ENCODE measurements at places on chromosomes 12 and 14.

GRCh38 chr14:32286602-32287001, 42.5 kb upstream of the AKAP6 start:
- no peak for DNase-seq

DNA sequence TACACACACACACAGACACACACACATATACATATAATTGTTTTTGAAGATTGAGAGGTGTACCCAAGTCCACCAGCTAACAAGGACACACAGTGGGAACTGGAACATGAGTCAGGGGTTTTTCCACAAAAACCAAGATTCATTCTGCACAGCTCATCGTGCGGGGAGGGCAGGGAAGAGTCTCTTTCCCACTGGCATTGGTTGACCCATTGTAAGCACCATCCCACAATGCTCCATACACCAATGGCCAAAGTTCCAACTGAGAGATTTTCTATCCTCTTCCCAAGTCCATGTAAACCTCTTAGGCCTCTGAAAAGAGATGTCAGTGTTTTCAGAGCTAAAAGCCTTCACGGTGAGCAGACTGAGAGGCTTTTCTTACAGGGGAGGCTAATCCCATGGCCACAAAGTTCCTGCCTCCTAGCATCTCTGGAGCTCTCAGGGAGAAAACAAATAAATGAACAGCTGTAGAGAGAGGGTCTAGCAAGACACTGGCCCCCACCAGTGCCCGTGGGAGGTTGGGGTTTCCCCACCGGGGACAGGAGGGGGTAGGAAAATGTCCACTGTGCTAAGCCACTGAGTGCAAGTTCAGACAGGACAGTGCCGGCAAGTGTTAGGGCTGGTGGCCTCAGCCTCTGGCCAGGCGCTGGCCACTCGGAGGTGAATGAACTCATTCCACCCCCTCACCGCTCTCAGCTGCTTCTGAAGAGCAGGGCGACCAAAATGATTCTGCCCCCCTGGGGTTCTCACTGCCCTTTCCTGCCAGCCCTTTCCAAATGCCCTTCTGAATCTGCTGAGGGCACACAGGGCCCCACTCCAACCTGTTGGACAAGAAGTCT, 21.5 kb upstream of the TC2N start:
- no peak for DNase-seq

DNA sequence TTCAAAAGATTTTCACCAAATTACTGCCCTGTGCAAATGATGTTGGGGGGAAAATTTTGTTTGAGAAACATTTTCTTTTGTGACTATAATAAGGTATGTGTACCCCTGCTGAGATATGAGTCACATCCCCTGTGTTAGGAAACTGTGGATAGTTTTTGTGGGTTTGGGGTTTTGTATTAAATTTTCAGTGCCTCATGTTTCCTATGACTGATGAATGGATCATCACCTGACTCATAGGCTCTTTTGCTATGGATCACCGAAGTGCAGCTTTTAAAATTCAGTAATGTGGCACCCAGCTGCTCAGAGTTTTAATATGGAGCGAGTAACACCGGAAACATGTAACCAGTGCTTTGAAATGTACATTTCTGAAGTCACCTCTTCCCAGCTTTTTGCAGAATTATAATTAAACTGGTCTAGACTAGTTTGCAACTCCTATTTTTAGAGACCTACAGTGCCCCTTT, 167.4 kb upstream of the HMGA2 start:
- DNase-seq, result no peak

- DNase-seq, result no peak
Measured at GRCh38 chr12:12936983-12937491, 14.9 kb downstream of the GPRC5D start.

- no peak for DNase-seq
Measured at GRCh38 chr12:126480451-126480850, 1415.2 kb downstream of the AACS start.

DNA sequence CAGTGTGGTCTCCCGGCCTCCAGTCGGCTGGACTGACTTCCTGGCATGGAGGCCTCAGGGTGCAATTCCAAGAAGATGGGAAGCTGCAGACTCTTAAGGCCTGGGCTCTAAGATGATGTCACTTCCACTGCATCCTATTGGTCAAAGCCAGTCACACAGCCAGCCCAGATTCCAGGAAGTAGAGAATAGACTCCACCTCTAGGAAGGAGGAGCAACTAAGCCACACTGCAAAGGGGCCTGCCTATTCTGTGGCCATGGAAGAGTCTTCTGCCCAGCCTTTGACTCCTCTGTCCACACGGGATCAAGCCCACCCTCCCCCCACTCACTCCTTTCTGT, 103.9 kb upstream of the RFLNA start:
- no peak for DNase-seq

GRCh38 chr12:22110176-22110575, 64.2 kb downstream of the CMAS start:
- DNase-seq, result no peak

GRCh38 chr12:86293682-86294240, 37.6 kb upstream of the MGAT4C start:
- DNase-seq, result no peak

All from NCI-H510A treated with DMSO at 0.1 percent for 48 hours (cell line).